ENCODE measurements at places on chromosomes 7 and 10.

- no peak for DNase-seq
These were observed 328.4 kb upstream of the GNAI1 start for GRCh38 chr7:79806161-79806734.

GRCh38 chr10:50961297-50961696 is 75.9 kb upstream of the A1CF start:
- no peak for DNase-seq

DNA sequence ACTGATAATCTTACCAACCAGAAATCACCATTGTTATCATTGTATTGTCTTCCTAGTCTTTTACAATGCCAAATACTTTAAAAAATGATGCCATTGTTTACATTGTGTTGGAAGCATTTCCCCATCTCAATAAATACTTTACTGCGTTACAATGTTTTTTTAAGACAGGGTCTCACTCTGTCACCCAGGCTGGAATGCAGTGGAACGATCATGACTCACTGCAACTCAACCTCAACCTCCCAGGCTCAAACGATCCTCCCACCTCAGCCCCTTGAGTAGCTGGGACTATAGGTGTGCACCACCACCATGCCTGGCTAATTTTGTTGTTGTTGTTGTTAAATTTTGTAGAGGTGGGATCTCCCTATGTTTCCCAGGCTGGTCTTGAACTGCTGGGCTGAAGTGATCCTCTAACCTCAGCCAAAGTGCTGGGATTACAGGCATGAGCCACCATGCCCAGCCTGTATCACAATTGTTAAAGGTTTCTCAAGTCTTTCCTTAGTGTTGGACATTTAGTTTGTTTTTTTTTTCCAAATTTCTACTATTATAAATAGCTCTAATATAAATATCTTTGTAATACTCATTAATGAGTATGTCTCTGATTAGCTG is 13.5 kb downstream of the LRMDA start:
- DNase-seq = no peak

DNA sequence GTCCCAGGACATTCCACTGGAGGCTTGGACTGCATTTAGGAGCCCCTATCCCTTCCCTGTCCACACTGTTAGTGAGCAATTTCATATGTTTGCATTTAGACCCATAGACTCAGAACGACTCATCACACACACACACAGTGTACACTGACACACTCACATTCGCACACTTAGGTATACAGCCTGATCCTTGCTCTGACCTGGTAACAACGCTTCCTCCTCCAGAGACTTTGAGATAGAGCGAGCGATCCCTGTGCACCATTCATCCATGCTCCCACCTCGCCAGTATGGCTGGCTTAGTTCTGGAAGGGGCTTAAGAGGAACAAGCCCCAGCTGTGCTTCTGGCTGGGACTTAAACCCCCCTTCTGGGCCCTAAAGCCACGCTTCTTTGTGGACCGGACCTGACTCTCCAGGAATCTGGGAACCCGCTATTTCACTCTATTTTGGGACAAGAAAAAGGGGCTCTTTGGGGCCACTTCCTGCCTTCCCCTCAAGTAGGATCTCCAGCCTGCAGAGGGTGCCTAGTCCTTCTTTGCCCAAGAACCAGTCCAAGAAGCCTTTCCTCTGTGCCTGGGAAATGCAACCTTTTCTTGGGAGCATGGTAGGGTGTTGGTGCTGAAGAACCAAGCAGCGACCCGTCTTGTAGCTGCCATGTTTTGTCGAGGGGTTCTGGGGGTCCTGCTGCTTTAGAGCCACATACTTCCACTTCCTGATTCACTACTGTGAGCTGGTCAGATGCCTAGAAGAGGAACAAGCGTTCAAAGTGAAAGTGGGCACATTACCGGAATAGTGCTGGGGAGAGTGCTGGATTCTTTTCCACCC is 1.1 kb upstream of the HOXA13 start:
- DNase-seq = no peak

DNA sequence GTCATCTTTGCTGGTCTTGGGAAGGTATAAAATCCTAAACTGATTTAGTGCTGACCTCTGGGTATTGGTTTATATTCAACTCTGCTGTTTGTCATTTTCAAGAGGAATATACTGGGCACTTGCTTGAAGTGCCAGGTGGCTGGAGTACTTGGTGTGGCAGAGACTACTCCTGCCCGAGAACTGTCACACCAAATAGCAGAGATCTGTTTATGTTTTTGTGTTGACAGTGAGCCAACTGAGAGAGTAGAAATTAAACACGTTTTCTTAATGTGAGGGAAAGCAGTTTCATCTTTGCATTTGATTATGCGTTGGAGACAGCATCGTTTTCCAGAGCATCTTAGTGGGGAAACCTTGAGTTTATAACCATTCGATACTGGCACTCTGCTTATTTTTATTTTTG is 174.4 kb downstream of the CDCA7L start:
- DNase-seq = no peak

DNA sequence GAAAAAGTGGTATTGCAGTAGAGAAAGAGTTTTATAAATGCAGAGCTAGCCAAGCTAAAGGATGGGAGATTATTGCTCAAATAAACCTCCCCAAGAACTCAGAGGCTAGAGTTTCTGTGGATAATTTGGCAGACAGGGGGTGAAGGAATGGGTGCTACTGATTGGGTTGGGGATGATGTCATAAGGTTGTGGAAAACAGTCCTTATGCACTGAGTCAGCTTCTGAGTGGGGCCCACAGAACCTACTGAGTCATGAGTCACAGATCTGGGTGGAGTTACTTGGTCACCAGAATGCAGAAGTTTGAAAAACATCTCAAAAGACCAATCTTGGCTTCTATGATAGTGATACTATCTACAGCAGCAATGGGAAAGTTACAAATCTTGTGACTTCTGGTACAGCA is 1146.7 kb downstream of the TYW1 start:
- DNase-seq = no peak

- no peak for DNase-seq
These were observed 208.8 kb downstream of the STK31 start for GRCh38 chr7:23918856-23919255.

DNA sequence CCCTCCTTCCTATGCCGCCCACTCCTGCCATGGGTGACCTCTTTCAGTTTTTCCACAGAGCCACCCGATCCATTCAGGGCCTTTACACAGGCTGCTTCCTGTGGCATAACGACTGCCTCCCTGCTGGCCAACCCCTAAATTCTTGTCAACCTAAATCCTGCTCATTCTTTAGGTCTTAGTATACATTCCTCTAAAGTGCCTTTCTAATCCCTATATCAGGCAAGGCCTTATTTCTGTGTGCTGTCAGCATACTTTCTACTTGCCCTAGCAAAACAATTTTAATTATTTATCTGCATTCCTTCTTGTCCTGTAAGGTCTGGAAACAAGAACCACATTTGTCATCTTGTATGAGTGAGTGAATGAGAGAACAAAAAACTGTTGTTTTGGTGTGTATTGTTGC is 132.4 kb downstream of the DNAH11 start:
- DNase-seq = no peak

GRCh38 chr10:115118346-115118745 is 25.2 kb downstream of the ATRNL1 start:
- no peak for DNase-seq

Measured in NCI-H748 treated with DMSO at 0.1 percent for 48 hours (cell line).